NCI-H524 (cell line): ENCODE measurements at places on chromosomes 7 and 10.
A peak's percentile ranks its signal among the peaks of the same experiment; 100 is the strongest.

DNA sequence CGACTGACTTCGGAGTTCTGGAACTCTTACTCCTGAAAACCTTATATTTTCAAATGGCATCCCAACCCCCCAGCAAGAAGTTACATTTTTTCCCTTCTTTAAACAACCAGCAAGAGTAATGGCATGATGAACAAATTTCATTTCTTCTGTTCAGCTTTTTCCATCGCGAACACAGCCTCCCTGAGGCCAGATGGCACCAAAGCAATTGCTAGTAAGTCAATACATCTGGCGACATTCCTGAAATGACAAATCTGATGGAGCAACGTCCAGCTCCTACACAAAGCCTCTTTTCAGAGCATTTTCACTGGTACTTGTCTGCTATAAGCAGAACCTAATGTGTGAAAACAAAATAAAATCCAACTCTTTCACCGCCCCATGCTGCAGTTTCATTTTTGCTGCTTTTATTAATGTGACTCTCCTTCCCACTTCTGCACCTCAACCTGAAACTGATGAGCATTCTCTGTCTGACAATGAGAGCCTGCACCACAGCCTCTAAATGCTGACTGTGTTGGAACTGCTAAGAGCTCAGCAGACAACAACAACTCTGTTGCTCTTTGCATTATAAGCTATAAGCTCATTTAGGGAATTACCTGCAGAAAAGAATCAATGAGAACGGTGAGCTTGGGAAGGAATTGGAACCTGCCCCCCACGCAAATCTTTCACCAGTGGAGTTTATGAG is 229.8 kb downstream of the FGFR2 start:
- DNase-seq, result peak; percentile 17

DNA sequence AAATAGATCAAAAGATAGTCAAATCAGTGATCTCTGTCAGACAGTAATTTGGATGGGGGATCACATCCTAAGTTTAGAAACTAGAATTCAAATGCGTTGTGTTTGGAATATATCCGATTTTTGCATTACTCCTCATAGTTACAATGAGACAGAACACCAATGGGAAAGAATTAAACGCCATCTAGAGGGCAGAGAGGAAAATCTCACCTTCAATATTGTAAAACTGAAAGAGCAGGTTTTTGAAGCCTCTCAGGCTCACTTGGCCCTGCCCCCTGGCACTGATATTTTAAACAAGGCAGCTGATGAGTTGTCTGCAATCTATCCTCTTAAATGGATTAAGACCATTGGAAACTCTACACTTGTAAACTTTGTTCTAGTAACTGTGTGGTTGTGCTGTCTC is 17.7 kb downstream of the FRG2B start:
- peak; percentile 6 for DNase-seq

DNA sequence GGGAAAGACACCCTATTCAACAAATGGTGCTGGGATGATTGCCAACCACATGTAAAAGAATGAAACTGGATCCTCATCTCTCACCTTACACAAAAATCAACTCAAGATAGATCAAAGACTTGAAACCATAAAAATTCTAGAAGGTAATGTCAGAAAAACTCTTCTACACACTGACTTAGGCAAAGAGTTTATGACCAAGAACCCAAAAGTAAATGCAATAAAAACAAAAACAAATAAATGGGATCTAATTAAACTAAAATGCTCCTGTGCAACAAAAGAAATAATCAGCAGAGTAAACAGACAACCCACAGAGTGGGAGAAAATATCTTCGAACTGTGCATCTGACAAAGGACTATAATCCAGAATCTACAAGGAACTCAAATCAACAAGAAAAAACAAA is 504.2 kb upstream of the MBL2 start:
- no peak for DNase-seq

GRCh38 chr10:95613330-95613729 is 43.2 kb downstream of the ALDH18A1 start:
- no peak for DNase-seq
